ENCODE measurements at places on chromosomes 12 and 14.

- peak; percentile 3 for DNase-seq
Measured at GRCh38 chr12:80776706-80777105, 60.0 kb downstream of the MYF5 start.

DNA sequence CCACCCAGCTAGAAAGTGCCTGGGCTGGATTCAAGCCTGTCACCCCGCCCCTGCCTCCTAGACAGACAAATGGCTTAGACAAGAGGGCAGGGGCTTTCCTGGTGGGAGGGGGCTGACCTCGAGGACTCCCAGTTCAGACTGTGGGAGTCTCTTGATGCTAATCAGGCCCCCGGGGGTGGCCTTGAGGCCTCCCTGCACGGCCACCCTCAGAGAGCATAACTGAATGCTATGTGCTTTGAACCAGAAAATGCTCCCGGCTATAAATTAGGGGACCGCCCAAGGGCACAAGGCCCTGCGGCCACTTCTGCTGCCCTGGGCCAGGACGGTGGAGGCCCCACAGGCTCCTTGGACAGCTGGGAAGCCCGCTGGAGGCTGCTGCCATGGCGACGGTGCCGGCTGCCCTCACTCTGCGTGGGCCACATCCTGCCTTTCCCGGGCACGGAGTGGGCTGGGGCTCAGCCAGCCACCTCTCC lies 111.0 kb upstream of the NCOR2 start:
- DNase-seq: no peak

- no peak for DNase-seq
Measured at GRCh38 chr14:103209054-103209453, 85.8 kb downstream of the TNFAIP2 start.

GRCh38 chr12:58421990-58422389 lies 480.6 kb downstream of the ATP23 start:
- DNase-seq: no peak

DNA sequence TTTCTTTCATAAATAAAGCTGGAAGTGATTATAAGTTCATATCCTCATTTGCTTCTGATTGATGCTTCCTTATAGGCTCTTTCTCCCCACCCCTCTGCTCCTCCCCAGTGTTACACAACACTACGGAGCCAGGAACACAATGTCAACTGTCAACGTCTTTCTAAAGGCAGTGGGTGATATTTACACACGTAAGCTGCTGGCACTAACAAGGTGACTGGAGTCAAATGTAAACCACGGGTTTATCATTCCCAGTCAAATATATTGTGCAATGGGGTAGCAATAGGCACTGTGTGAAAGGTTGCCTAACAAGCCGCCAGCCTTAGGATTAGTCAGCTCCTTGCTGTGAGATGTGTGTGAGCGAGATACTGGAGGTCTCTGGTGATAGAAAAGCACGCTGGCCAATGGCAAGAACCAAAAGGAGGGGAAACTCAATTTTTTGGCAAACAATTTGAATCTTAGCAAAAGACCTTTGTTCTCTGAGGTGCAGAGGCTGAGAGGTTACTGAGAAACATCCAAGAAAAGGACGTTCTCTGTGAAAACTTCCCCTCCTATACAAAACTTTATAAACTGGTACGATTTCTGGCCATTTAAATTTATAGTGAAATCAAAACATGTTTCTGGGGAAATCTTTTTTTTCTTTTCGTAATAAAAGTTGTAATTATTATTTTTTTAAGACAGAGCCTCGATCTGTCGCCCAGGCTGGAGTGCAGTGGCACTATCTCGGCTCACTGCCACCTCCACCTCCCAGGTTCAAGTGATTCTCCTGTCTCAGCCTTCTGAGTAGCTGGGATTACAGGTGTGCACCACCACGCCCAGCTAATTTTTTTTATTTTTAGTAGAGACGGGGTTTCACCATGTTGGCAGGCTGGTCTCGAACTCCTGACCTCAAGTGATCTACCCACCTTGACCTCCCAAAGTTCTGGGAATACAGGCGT lies 22.3 kb upstream of the HECTD1 start:
- DNase-seq: peak; percentile 97

DNA sequence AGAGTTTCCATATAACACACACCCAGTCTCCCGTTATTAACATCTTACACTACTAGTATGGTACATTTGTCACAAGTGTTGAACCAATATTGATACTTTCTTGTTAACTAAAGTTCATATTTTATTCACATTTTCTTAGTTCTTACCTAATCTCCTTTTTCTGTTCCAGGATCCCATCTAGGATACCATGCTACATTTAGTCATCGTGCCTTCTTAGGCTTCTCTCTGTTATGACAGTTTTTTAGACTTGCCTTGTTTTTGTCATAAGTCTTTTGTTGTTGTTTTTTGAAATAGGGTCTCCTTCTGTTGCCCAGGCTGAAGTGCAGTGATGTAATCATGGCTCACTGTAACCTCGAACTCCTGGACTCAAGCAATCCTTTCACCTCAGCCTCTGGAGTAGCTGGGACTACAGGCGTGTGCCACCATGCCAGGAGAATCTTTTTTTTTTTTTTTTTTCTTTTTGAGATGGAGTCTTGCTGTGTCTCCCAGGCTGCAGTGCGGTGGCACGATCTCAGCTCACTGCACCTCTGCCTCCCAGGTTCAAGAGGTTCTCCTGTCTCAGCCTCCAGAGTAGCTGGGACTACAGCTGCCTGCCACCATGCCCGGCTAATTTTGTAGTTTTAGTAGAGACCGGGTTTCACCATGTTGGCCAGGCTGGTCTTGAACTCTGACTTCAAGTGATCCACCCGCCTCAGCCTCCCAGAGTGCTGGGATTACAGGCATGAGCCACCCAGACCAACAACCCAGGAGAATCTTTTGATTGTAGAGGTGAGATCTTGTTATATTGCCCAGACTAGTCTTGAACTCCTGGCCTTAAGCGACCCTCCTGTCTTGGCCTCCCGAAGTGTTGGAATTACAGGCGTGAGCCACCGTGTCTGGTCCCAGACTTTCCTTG lies 59.1 kb upstream of the HECTD1 start:
- DNase-seq: no peak

- no peak for DNase-seq
Measured at GRCh38 chr14:65193916-65194590, 91.7 kb upstream of the MAX start.

DNA sequence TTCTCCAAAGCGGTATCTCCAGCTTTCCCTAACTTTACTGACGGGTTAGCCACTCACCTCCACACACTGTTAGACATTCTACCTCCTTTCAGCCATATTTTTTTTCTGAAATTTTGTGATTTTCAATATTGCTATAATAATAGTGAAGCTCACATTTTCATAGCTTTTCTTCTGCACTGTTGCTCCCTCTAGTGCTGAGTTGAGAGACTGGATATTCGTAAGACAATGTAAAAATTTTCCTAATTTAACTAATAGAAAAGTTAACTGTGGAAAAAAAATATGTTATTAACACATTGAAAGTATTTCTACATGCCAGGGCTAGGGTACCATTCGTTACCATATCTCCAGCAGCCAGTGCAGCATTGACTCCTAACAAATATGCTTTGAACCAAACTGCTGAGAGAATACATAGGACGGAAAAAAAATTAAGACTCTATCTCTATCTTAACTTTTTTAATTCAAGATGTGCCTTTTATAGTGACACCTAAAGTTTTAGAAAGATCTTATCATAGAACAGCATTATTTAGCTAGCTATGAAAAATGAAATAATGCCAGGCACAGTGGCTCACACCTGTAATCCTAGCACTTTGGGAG lies 48.7 kb upstream of the ABCC9 start:
- DNase-seq: no peak

DNA sequence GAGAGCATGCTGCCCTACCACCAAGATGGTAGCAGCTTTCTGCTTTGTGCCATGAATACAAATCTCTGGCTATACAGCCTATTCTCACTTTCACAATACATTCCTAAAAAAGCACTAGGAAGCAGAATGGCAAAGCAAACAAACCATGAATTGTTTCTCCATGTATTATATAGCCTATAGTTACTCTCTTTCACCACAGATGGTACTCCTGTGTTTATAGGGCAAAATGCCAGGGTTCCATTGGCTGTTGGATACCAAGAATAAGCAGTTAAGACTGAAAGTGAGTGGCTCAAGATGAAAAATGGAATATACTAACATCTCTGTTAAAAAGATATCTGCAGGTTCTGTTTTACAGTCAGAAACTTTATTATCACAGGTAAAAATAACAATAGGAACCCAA lies 11.1 kb downstream of the ARF3 start:
- no peak for DNase-seq

DNA sequence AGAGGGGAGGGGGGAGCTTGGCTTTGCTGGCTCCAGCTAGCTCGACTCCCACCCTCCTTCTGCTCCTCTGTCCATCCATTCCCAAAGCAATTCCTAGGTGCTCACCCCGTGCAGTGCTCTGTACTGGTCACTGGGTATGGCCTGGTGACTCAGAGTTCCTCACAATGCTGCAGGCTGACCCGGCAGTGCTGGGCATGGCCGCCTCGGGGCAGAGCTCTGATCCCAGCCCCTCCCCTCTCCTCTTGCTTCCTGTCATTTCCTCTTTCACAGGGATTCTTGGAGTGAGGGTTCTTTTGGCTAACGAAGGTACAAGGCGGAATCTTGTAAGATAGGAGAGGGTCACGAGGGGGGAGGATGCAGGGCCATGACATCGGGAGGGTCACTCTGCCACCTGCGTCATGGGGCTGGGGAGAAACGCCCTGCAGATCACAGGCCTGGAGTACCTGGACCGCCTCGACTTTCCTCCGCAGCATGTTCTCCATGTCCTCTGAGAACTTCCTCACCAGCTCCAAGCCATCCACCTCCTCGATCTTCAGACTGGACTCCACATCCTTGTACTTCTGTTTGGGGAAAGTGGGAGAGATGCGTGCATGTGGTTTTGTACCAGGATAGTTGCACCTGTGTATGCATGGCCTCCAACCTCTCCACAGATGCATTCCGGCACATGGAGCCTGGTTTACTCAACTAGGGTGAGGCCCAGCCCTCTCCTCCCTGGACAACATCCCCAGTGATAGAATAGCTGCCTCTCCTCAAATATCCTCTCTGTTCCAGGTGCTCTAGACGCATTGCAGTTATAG lies 5.7 kb downstream of the CACNA2D4 start:
- DNase-seq: no peak

- DNase-seq: no peak
Measured at GRCh38 chr14:47899685-47900084, 224.3 kb upstream of the MDGA2 start.

GRCh38 chr14:54206516-54206915 lies 190.3 kb upstream of the CDKN3 start:
- DNase-seq: no peak

DNA sequence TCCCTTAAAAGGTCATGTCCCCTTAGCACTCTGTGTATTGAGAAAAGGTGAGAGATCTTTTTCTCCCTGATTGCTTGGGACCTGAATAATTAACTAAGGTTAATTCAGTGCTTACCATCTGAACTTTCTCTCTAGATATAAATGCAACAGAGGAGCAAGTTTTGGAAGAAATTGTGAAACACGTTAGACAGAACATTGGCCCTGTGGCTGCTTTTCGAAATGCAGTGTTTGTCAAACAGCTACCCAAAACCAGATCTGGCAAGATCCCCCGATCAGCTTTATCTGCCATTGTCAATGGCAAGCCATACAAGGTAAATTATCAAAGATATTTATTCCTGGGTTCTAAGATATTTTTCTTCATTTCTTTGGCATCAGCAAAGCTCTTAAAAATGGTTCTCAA lies 175.5 kb downstream of the ACSS3 start:
- no peak for DNase-seq

- DNase-seq: no peak
Measured at GRCh38 chr14:50772412-50772811, 58.5 kb downstream of the NIN start.

DNA sequence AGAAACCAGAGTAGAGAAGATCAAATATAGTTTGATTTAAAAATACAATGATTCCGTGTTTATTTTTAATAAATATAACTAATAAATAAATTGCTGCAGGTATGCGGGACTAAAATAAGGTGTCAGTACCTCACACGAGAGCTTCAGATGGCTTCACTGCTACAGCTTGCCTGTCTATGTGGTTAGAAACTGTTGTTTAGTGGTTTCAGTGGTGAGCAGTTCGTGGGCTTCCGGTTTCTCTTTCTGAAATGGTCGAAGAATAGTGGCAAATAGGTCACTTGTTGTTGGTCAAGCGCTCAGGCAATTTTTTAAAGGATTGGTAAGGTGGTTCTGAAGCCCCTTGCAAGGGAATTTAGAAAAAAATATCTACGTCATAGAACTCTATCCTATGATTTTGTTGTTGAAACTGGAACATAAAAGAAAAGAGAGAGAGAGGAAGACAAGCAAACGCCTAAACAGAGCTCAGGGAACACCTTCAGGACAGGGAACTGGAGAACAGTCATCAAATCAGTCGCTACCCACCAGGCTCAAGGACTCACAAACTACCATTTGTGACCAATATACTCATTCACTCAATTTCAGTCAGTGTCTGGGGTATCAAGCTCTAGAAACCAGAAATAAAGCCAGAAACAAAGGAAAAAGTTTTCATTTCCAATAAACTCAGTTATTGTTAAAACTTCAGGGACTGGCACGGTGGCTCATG lies 31.3 kb downstream of the GABARAPL1 start:
- DNase-seq: no peak

DNA sequence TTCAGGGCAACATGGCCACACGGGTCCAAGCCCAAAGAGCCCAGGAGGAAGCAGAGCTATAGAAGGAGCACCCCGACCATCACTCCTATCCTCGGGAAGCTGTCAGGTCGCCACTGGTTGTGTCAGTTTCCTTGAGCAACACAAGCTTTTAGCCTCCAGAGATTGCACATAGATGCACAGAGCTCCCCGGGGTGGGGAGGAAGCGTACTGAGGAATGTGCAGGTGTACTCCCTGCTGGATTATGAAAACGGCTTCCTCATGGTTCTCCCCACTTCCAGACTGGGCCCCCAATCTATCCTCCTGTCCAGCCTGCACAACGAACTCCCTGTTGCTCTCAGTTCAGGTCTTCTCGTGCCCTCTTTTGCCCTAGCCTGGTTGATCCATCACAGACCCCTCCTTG lies 30.3 kb upstream of the IRF2BPL start:
- DNase-seq: no peak

GRCh38 chr12:54428050-54429013 lies 9.3 kb upstream of the ITGA5 start:
- no peak for DNase-seq

DNA sequence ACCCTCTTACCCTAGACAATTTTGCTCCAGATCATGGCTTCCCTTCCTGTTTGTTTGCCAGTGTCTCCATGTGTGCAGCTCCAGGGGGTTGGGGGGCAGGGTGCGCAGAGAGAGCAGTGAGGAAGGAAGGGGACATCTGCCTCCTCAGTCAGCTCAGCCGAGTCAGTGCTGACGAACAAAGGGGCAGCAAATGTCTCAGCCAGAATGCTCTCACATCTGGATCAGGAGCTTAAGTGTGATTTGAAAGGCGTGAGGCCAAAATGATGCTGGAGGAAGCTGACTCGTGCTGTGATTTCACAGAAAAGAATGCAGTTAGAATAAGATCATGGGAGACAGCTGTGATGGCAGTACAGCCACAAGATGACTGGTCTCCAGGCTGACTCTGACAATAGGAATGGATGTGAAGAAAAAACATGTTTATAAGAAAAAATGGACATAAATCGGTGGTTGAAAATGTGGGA lies 27.1 kb upstream of the CDK17 start:
- peak; percentile 98 for DNase-seq

GRCh38 chr14:52013984-52014600 lies 24.7 kb downstream of the RTRAF start:
- no peak for DNase-seq

- DNase-seq: no peak
Measured at GRCh38 chr14:78709795-78710557, 539.8 kb downstream of the NRXN3 start.

- no peak for DNase-seq
Measured at GRCh38 chr12:126558219-126558618, 1493.0 kb downstream of the AACS start.

GRCh38 chr14:103581954-103582703 lies 19.4 kb downstream of the COA8 start:
- peak; percentile 78 for DNase-seq

GRCh38 chr12:18224745-18225144 lies 36.6 kb upstream of the PIK3C2G start:
- DNase-seq: no peak

All from epithelial cell of prostate (primary cell).